ENCODE measurements at places on chromosomes 12 and 14. TPM values are rescaled to one million over a fixed set of nuclear protein-coding genes. Genes with fewer than 3 reads are reported as not detected.

The PSMD9 gene
- 132 TPM for total RNA-seq

The MYBPC1 gene
- total RNA-seq = not detected

The COX8C gene
- total RNA-seq = not detected

The RPL10L gene
- total RNA-seq = not detected

The GLIPR1L1 gene
- total RNA-seq = not detected

The FAIM2 gene
- 0.06 TPM for total RNA-seq

DNA sequence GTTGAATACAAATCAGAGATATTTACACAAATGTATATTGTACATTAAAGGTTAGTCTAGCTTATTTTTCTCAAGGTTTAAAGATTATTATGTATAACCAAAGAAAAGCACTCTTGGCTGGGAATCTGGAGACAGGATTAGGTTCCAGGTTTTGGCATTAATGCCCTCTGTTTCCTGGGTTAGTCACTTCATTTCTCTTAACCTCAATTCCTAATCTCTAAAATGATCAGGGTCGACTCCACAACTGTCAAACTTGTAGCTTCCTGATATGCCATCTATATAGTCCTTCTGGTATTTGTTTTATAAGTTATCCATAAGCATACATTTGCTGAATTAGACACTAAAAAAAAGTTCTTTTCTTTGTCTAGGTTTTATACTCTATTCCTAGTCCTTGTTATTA lies 2.6 kb downstream of the ITPR2 start:
- DNase-seq = no peak
- no peak overlapping the region for H3K27ac ChIP-seq
- H3K4me1 ChIP-seq = peaks cover 5% of the 10 kb centered on the region
- no peak overlapping the region for H3K4me3 ChIP-seq

GRCh38 chr12:5548152-5548943 lies 116.4 kb downstream of the NTF3 start:
- H3K27me3 ChIP-seq = no peaks in the 10 kb centered on the region
- DNase-seq = no peak
- no peak overlapping the region for H3K4me3 ChIP-seq

DNA sequence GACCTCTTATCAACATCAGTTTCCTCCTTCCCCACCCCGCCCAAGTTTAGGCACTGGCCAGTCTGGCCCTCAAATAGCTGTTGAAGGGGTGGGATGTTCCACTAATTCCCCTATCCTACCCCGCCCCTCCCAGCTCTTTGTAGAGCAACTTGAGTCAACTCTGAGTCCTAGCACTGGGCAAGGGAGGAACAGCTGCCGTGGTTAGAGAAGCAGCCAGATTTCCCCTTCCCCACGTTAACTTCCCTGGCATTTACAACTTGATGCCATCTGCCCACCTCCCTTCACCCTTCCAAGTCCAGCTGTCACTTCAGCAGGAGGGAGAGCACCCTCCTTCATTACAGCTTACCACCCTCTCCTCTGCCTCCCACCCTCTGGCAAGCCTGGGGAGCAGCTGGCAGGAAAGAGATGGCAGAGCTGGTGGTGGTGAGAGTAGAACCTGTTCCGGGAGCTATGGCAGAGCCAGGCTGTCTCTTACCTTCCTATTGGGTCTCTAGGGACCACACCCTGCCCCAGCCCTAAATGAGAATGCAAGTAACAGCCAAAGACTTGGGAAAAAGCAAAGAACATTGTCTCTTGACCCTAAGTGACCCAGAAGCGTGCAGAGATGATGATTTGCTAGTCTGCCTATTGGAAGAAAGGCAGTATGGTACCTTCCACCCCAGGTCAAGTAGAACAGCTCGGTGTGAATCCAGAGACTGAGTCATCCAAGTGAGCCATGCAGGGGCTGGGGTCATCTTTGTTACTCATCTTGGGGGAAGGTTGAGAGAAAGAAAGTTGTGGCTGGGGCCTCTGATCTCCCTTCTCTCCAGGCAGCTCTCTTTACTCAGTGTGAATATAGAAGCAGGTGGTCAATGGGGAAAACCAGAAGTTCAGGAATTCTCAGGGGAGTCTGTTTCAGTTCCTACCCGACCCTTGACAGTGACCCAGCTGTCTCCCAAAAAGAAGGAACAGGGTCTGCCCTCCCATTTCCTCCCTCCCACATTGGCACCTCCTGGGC lies 1.5 kb downstream of the BLOC1S1 start:
- H3K4me1 ChIP-seq = peaks cover 8% of the 10 kb centered on the region
- H3K36me3 ChIP-seq = no peaks in the 10 kb centered on the region
- H3K27ac ChIP-seq = no peak overlapping the region
- H3K27me3 ChIP-seq = no peaks in the 10 kb centered on the region
- peak overlapping the region; percentile 93 for H3K4me3 ChIP-seq

- H3K4me1 ChIP-seq = no peaks in the 10 kb centered on the region
- H3K4me3 ChIP-seq = no peak overlapping the region
Observed at GRCh38 chr12:54443446-54443845, 24.4 kb upstream of the ITGA5 start.

GRCh38 chr14:75842551-75842950 lies 139.2 kb downstream of the TGFB3 start:
- H3K27ac ChIP-seq = peak overlapping the region; percentile 62
- H3K4me3 ChIP-seq = no peak overlapping the region
- no peaks in the 10 kb centered on the region for H3K36me3 ChIP-seq

DNA sequence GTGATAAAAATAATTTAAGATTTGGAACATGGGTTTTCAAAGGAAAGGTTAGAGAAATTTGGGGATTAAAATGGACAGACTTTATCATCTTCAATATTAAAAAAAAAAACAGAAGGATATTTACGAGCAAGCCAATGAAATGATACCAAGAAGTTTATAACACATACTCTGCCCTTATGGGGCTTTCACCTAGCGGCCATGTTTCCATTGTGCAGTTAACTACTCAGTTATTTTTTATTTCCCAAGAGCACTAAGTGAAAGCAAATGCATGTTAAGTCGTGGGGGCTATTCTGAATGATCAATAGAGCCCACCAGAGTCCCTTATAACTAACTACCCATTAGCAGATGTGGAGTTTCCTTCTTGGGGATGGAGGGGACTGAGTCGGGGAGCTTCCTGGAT lies 53.9 kb downstream of the ETV6 start:
- no peak overlapping the region for H3K27ac ChIP-seq
- H3K36me3 ChIP-seq = no peaks in the 10 kb centered on the region
- no peak overlapping the region for H3K4me3 ChIP-seq
- H3K27me3 ChIP-seq = no peaks in the 10 kb centered on the region

DNA sequence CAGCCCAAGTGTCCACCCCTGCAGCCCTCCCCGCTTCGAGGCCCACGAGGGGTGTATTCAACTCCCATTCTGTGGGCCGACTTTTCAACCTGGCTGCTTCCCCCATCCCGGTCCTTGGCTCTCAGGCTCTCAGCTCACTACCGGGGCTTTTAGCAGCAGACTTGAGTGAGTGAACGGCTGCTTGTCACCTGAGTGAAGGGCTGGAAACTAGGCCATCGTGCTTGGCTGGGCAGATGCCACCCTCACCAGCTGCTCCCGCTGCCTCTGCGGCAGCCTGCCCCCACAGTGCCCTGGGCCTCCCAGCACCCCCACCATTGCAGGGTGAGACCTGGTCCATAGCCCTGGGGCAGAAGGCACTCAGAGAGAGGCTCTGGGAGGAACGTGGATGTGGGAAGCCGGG lies 59.9 kb downstream of the SLC6A12 start:
- no peaks in the 10 kb centered on the region for H3K27me3 ChIP-seq
- DNase-seq = no peak
- H3K36me3 ChIP-seq = no peaks in the 10 kb centered on the region
- no peak overlapping the region for H3K4me3 ChIP-seq
- H3K27ac ChIP-seq = no peak overlapping the region

- H3K36me3 ChIP-seq = no peaks in the 10 kb centered on the region
- H3K4me1 ChIP-seq = no peaks in the 10 kb centered on the region
- H3K4me3 ChIP-seq = no peak overlapping the region
- no peaks in the 10 kb centered on the region for H3K27me3 ChIP-seq
- DNase-seq = no peak
Observed at GRCh38 chr12:103422328-103422727, 73.4 kb downstream of the C12orf42 start.

DNA sequence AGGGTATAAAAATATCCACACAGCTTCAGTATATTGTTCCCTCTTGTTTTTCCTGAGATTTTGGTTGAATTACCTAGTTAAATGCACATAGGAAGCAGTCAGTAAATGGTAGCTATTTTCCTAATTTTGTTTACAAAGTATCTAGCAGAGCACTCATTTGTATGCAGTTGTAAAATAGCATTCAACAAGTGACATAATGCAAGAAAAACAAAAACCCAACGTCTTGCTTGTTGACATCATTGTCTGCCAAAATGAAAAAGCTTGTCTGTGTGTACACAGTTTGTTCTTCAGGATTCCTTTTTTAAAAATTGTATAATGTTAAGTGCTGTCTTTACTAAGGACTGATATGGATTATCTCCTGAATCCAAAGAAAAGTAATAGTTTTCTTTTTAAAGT lies 2.7 kb downstream of the VRTN start:
- H3K4me3 ChIP-seq = no peak overlapping the region
- H3K27me3 ChIP-seq = no peaks in the 10 kb centered on the region
- no peak overlapping the region for H3K27ac ChIP-seq
- DNase-seq = no peak

GRCh38 chr12:79687711-79688260 lies 3.0 kb downstream of the PAWR start:
- H3K4me1 ChIP-seq = peaks cover 22% of the 10 kb centered on the region
- peak overlapping the region; percentile 94 for H3K4me3 ChIP-seq
- no peak overlapping the region for H3K27ac ChIP-seq
- H3K27me3 ChIP-seq = no peaks in the 10 kb centered on the region
- DNase-seq = peak; percentile 11
- no peaks in the 10 kb centered on the region for H3K36me3 ChIP-seq

DNA sequence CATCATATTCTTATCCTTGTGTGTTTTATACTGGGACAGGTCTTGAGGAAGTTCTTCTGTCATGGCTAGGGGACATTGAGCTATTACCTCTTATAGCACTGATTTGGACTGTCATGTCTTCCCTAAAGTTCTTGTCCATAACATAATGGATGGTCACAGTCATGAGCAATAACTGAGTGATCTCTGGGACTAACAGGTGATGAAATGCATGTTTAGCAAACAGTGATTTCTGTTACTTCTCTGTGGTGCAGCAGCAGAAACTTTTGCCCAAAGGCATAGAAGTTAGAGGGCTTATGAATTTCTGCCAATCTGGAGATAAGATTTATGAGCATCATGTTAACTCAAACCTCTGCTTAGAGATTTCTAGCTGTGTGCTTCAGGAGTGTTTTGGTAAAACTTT lies 5.9 kb downstream of the ADIPOR2 start:
- no peak overlapping the region for H3K4me3 ChIP-seq
- no peaks in the 10 kb centered on the region for H3K36me3 ChIP-seq
- no peak for DNase-seq

DNA sequence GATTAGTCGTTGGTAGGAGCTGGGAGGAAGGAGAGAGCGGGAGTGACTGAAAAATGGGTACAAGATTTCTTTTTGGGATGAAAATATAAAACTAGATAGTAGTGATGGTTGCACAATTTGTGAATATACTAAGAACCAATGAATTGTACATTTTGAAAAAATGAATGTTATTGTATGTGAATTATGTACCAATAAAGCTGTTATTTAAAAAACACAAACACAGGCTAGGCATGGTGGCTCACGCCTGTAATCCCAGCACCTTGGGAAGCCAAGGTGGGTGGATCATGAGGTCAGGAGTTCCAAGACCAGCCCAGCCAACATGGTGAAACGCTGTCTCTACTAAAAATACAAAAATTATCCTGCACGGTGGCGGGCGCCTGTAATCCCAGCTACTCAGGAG lies 32.1 kb downstream of the PPP1R13B start:
- H3K4me1 ChIP-seq = peaks cover 43% of the 10 kb centered on the region
- no peak overlapping the region for H3K4me3 ChIP-seq
- no peak for DNase-seq
- peak overlapping the region; percentile 94 for H3K27ac ChIP-seq
- H3K27me3 ChIP-seq = no peaks in the 10 kb centered on the region
- no peaks in the 10 kb centered on the region for H3K36me3 ChIP-seq

DNA sequence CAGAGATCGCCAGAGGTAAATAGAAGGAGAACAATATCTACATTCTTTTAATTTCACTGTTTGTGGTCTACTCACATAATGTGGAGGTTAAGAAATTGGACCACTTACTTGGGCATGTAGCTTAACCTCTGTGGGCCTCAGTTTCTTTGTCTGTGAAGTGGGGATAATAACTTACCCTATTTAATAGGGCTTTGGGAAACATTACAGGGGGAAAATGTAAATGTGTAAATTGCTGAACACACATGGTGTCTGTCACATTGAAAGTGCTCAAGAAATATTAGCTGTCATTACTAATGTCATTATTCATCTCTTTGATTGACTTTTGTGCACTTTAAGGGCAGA lies 140.5 kb downstream of the SLC8A3 start:
- H3K27ac ChIP-seq = no peak overlapping the region
- H3K4me1 ChIP-seq = no peaks in the 10 kb centered on the region
- no peaks in the 10 kb centered on the region for H3K36me3 ChIP-seq
- DNase-seq = no peak
- peaks cover 19% of the 10 kb centered on the region for H3K27me3 ChIP-seq

GRCh38 chr14:23865502-23865901 lies 88.1 kb upstream of the DHRS4 start:
- H3K27ac ChIP-seq = no peak overlapping the region
- no peak for DNase-seq
- no peaks in the 10 kb centered on the region for H3K4me1 ChIP-seq
- no peaks in the 10 kb centered on the region for H3K36me3 ChIP-seq

GRCh38 chr14:89853936-89854693 lies 100.4 kb downstream of the EFCAB11 start:
- H3K27ac ChIP-seq = no peak overlapping the region
- no peaks in the 10 kb centered on the region for H3K36me3 ChIP-seq
- peak; percentile 65 for DNase-seq
- H3K4me3 ChIP-seq = no peak overlapping the region
- H3K4me1 ChIP-seq = no peaks in the 10 kb centered on the region
- H3K27me3 ChIP-seq = no peaks in the 10 kb centered on the region

DNA sequence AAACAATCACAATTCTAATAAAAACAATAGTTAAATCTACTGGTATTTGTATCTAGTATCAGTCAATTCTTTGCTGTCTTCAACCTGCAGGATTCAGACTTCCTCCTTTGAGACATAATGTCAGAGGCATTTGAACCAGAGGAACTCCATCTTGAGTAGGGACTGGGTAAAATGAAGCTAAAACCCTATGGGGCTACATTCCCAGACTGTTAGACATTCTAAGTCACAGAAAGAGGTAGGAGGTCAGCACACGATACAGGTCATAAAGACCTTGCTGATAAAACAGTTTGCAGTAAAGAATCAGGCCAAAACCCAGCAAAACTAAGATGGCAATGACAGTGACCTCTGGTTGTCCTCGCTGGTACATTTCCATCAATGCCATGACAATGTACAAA lies 48.2 kb upstream of the MAP3K9 start:
- H3K36me3 ChIP-seq = no peaks in the 10 kb centered on the region
- H3K4me1 ChIP-seq = no peaks in the 10 kb centered on the region
- H3K4me3 ChIP-seq = no peak overlapping the region
- H3K27ac ChIP-seq = no peak overlapping the region
- DNase-seq = no peak
- H3K27me3 ChIP-seq = no peaks in the 10 kb centered on the region

DNA sequence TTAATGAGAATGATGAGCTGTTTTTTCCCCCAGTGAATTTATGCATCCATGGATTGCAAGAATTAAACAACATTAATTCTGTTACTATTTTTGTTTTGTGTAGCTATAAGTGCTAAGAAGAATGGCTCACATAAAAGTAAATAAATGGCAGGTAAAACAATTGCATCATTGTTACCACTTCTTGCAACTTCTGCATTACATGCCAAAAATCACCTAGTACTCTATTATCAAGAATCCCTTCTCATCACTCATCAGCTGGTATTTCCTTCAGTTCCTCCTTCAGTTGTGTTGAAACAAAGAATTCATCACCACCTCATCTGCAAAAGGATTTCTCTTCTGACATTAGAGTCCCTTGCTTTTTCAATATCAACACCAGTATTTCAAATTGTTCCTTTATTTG lies 773 bp downstream of the A2M start:
- no peak overlapping the region for H3K27ac ChIP-seq
- no peaks in the 10 kb centered on the region for H3K27me3 ChIP-seq
- peaks cover 14% of the 10 kb centered on the region for H3K4me1 ChIP-seq
- H3K4me3 ChIP-seq = peak overlapping the region; percentile 8
- no peaks in the 10 kb centered on the region for H3K36me3 ChIP-seq

Data from cardiac muscle cell (in vitro differentiated cells and primary cell).